Suprapubic skin (tissue), 4 donors: ENCODE measurements at places on chromosomes 4 and X.

DNA sequence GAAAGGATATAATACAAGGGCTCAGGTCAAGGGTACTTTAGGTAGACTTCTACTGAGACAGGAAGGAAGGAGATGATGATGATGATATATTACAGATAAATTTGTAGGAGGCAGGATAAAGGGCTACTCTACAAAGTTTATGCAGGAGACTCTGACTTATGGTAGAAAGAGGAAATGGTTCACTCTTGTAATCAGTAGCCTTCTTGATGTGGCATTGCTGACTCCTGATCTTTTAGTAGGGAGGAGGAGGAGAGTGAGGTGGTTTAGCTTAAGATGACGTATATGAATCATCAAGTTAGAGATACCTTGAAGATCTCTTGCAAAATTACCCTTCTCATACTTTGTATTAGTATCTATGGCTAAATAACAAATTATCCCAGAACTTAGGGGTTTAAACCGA, 4.7 kb downstream of the BLTP1 start:
- H3K4me1 ChIP-seq, result peaks cover 14% of the 10 kb centered on the region

DNA sequence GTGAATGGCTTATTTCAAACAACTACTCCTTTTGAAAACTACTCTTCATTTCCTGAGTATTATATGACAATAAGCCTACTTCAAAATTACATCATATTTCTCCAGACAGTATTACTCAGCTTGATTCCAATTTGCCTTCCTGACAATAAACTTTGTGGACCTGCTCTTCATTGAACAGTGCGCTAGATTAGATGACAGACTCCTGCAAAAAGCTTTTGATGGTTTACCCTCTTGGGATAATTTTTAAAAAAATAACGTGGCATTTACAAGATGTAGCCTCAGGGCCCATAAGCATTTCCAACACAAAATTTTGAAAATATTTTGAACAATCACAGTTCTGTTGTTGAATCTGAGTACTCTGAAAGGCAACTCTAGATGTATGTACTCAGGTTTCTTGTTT, 25.9 kb downstream of the MGAT4D start:
- no peak for DNase-seq
- no peak overlapping the region for H3K4me3 ChIP-seq
- H3K27me3 ChIP-seq, result peaks cover 10% of the 10 kb centered on the region
- no peaks in the 10 kb centered on the region for H3K4me1 ChIP-seq
- H3K27ac ChIP-seq, result no peak overlapping the region

GRCh38 chr4:128390475-128390996, 102.9 kb upstream of the PGRMC2 start:
- no peak overlapping the region for H3K27ac ChIP-seq
- H3K4me3 ChIP-seq, result no peak overlapping the region
- H3K4me1 ChIP-seq, result peaks cover 75% of the 10 kb centered on the region
- no peak for DNase-seq
- H3K27me3 ChIP-seq, result no peaks in the 10 kb centered on the region
- no peaks in the 10 kb centered on the region for H3K36me3 ChIP-seq

GRCh38 chr4:86948276-86948675, 13.5 kb downstream of the AFF1 start:
- no peak overlapping the region for H3K4me3 ChIP-seq
- peaks cover 24% of the 10 kb centered on the region for H3K4me1 ChIP-seq
- no peak for DNase-seq
- peaks cover 8% of the 10 kb centered on the region for H3K36me3 ChIP-seq
- H3K27ac ChIP-seq, result no peak overlapping the region
- H3K27me3 ChIP-seq, result no peaks in the 10 kb centered on the region

GRCh38 chr4:140705625-140706275, 50.4 kb downstream of the TBC1D9 start:
- peaks cover 19% of the 10 kb centered on the region for H3K4me1 ChIP-seq
- peaks cover 4% of the 10 kb centered on the region for H3K36me3 ChIP-seq
- no peak for DNase-seq
- no peaks in the 10 kb centered on the region for H3K27me3 ChIP-seq
- H3K27ac ChIP-seq, result no peak overlapping the region
- no peak overlapping the region for H3K4me3 ChIP-seq

- H3K27me3 ChIP-seq, result no peaks in the 10 kb centered on the region
- no peaks in the 10 kb centered on the region for H3K36me3 ChIP-seq
- H3K4me1 ChIP-seq, result no peaks in the 10 kb centered on the region
- H3K4me3 ChIP-seq, result no peak overlapping the region
Measured at GRCh38 chrX:31931225-31931624, 859.4 kb upstream of the FTHL17 start.

DNA sequence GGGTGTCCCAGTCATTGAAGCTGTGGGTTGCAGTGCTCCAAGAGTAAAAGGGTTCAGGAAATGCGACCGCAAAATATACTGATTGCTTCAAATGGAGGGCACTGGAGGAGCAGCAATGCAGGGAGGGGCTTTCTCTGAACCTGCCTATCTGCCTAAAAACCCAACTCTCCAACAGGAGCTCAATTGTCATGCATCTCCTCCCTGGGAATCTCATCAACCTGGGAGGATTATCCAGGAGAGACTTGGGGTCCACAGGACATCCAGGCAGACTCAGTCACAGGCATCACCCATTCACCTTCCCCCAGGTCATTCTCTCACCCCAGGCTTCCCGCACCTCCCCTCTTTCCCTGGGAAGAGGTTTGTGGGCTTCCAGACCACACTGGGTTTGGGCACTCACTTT, 38.2 kb upstream of the TLR3 start:
- H3K4me1 ChIP-seq, result peaks cover 22% of the 10 kb centered on the region
- DNase-seq, result no peak
- H3K27me3 ChIP-seq, result peaks cover 8% of the 10 kb centered on the region
- H3K27ac ChIP-seq, result peak overlapping the region; percentile 65

DNA sequence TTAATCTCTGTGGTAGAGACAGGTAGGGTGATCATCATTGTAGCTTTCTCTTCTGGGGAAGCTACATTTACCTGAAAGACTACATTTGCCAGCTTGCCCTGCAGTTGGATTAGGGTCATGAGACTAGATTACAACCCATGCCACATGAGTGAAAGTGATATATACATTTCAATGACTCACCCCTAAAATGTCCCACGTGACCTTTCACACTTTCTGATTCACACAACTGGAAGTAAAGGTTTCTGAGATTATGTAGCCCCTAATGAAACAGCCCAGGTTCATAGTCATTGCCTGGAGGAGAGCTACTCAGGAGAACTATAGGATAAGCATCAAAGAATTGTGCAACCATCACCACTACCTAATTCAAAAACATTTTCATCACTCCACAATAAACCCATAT, 17.8 kb downstream of the PDCL2 start:
- no peaks in the 10 kb centered on the region for H3K27me3 ChIP-seq
- H3K27ac ChIP-seq, result no peak overlapping the region
- H3K4me3 ChIP-seq, result no peak overlapping the region
- no peaks in the 10 kb centered on the region for H3K4me1 ChIP-seq
- no peaks in the 10 kb centered on the region for H3K36me3 ChIP-seq

GRCh38 chr4:40238008-40238699, 41.3 kb downstream of the RHOH start:
- H3K27ac ChIP-seq, result no peak overlapping the region
- H3K4me1 ChIP-seq, result no peaks in the 10 kb centered on the region
- no peaks in the 10 kb centered on the region for H3K36me3 ChIP-seq
- H3K27me3 ChIP-seq, result no peaks in the 10 kb centered on the region

GRCh38 chrX:107669261-107669660, 41.0 kb downstream of the PRPS1 start:
- DNase-seq, result no peak
- H3K27me3 ChIP-seq, result no peaks in the 10 kb centered on the region
- H3K4me3 ChIP-seq, result no peak overlapping the region
- peaks cover 9% of the 10 kb centered on the region for H3K4me1 ChIP-seq
- H3K27ac ChIP-seq, result no peak overlapping the region

GRCh38 chr4:85779165-85779564, 304.2 kb downstream of the ARHGAP24 start:
- H3K4me3 ChIP-seq, result no peak overlapping the region
- peaks cover 10% of the 10 kb centered on the region for H3K4me1 ChIP-seq
- no peaks in the 10 kb centered on the region for H3K27me3 ChIP-seq
- no peaks in the 10 kb centered on the region for H3K36me3 ChIP-seq

GRCh38 chrX:129845616-129846190, 2.0 kb upstream of the ZDHHC9 start:
- H3K4me3 ChIP-seq, result no peak overlapping the region
- DNase-seq, result no peak
- H3K27me3 ChIP-seq, result no peaks in the 10 kb centered on the region
- H3K4me1 ChIP-seq, result peaks cover 7% of the 10 kb centered on the region
- no peak overlapping the region for H3K27ac ChIP-seq
- H3K36me3 ChIP-seq, result no peaks in the 10 kb centered on the region

GRCh38 chr4:33722254-33722653, 2522.1 kb downstream of the ARAP2 start:
- H3K27ac ChIP-seq, result peak overlapping the region; percentile 27
- no peaks in the 10 kb centered on the region for H3K4me1 ChIP-seq
- no peaks in the 10 kb centered on the region for H3K36me3 ChIP-seq
- DNase-seq, result no peak
- no peaks in the 10 kb centered on the region for H3K27me3 ChIP-seq

DNA sequence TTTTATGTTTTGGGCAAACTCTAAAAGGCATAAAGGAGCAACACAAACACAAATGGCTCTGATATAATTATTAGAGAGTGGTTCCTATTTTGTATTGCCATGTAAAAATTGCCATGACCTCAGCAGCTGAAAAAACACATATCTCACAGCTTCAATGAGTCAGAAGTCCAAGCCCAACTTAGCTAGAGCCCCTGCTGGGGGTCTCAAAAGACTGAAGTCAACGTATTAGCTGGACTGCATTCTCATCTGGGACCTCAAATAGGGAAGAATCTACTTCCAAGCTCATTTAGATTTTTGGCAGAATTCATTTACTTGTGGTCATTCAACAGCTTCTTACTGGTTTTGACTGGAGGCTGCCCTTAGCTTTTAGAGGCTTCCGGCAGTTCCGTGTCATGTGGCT, 47.4 kb downstream of the FREM3 start:
- no peaks in the 10 kb centered on the region for H3K4me1 ChIP-seq
- H3K27me3 ChIP-seq, result no peaks in the 10 kb centered on the region
- no peak overlapping the region for H3K27ac ChIP-seq
- no peak for DNase-seq
- no peaks in the 10 kb centered on the region for H3K36me3 ChIP-seq

GRCh38 chr4:15239866-15240265, 188.0 kb upstream of the C1QTNF7 start:
- H3K4me1 ChIP-seq, result peaks cover 16% of the 10 kb centered on the region
- DNase-seq, result no peak
- no peaks in the 10 kb centered on the region for H3K27me3 ChIP-seq
- H3K4me3 ChIP-seq, result no peak overlapping the region

GRCh38 chr4:11632025-11632424, 203.3 kb upstream of the HS3ST1 start:
- no peak overlapping the region for H3K27ac ChIP-seq
- no peak overlapping the region for H3K4me3 ChIP-seq
- no peaks in the 10 kb centered on the region for H3K27me3 ChIP-seq
- no peak for DNase-seq
